ENCODE measurements at places on chromosomes 1 and 21. TPM values are rescaled to one million over a fixed set of nuclear protein-coding genes. Genes with fewer than 3 reads are reported as not detected.

DNA sequence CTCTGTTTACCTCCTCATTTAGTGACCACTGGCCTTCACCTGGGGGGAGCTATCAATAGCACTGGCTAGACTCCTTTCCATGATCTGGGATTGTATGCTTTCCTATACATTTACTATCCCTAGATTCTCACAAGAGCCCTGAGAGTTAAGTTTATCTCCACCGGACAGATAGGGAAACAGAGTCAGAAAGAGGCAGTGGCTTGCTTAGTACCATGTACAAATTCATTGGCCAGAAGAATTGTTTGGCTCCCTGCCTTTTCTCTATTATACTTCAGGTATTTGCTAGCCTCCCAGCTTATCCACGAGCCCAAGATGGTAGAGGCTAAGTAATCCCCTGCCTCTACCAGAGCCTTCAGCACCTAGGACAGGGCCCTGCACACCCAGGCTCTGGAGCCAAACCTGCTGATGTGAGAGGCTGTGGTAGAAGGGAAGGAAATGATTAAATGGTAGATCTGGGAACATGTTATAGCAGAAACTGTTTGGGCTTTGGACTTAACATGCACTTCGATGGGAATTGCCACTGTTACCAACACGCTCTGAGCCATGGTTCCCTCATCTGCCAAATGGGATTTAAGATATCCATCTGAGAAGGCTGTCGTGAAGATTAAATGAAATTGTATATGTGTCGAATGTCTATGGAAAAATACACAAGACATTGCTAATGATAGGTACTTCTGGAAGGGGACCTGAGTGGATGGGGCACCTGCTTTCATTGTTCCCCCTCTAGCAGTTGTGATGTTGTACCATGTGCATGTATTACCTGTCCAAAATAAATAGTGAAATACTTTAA, 3.1 kb upstream of the BLACAT1 start:
- ATAC-seq, result no peak

GRCh38 chr1:168116327-168116799, 20.4 kb downstream of the GPR161 start:
- ATAC-seq, result no peak

GRCh38 chr1:40862008-40862863, at the start of gene CITED4:
Gene CITED4, minus strand, starts transcription at chr1:40862363. Its CDS starts 236 bp downstream, at chr1:40862127.
- peak; percentile 97 for ATAC-seq

DNA sequence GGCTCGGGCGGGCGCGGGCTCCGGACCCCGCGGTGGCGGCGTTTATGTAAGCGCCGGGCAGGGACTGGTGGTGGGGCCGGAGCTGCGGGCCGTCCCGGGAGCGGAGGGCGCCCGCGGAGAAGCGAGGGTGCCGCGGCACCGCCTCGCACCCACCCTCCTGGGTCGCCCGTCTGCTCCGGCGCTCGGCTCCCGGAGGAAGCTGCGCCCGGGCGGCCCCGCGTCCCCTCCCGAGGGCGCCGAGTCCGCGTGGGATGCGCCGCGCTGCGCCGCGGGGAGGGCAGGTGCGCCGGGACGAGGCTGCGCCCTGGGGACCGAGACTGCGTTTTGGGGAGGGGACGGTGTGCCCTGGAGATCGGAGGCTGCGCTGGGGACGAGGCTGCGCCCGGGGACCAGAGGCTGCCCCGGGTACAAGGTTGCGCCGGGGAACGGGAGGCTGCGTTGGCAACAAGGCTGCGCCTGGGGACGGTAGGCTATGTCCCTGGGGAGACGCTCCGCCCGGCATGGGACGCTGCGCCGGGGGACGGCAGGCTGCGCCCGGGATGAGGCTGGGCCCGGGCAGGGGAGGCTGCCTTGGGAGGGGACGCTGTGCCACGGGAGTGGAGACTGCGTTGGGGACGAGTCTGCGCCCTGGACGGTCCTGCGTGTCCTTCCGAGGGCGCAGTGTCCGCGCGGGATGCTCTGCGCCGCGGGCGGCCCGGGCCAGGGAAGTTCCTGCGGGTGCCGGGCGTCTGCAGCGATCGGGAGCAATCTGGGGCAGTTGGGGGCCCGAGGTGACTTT, 627 bp downstream of the ADARB1 start:
- ATAC-seq, result peak; percentile 2

DNA sequence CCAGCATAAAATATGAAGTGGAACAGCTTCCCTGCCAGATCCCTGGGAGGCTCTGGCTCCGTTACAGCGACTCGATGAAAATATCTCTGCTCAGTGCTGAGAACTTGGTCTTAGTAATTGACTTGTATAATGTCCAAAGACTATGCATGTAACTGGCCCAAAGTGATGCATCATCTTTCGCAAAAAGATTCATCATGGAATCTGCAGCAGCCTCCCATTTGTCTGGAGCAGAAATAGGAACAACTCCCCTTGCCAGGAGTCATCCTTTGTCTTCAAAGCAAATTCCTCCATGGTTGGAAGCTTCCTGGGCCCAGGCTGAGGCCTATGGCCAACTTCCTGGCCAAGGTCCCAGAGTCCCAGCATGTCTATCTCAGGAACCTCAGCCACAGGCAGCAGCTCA, 16.9 kb upstream of the SLC6A17 start:
- ATAC-seq, result no peak

- no peak for ATAC-seq
These were observed 1.7 kb downstream of the AKR1A1 start for GRCh38 chr1:45552331-45552730.

DNA sequence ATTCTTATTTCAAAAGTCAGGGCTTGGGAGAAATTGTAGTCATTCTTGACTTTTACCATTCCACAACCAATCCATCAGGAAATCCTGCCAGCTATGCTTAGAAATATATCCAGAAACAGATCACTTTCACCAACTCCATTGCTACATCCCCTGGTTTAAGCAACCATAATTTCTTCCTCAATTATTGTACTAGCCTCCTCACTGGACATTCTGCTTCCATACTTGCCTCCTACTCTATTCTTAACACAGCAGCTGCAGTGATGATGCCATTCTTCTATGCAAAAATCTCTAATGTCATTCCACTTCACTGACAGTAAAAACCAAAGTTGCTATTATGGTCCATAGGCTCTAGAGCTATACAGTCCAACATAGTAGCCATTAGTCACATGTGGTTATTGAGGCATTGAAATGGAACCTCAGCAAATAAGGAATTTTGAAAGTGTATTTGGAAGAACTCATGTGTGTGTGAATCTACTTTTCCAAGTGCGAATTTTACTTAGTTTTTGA, 110.7 kb upstream of the KIAA0040 start:
- no peak for ATAC-seq

DNA sequence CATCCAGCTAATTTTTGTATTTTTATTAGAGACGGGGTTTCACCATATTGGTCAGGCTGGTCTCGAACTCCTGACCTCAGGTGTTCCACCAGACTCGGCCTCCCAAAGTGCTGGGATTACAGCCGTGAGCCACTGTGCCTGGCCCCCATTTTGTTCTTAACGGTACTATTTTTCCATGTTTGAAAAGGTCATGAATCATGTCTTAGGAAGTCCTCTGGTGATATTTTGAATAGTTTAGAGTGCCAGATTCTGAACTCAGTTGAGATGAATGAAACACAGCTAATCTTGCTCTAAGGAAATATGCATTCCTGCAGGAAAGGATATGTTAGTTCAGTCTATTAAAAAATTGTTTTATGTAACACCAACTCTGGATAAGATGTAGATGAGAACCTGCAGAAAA, 62.6 kb upstream of the ATP2B4 start:
- ATAC-seq, result peak; percentile 78

GRCh38 chr1:158809862-158810261, 21.3 kb upstream of the MNDA start:
- ATAC-seq, result no peak

- ATAC-seq, result peak; percentile 90
These were observed 987 bp upstream of the CDCP2 start for GRCh38 chr1:54153535-54154439.

DNA sequence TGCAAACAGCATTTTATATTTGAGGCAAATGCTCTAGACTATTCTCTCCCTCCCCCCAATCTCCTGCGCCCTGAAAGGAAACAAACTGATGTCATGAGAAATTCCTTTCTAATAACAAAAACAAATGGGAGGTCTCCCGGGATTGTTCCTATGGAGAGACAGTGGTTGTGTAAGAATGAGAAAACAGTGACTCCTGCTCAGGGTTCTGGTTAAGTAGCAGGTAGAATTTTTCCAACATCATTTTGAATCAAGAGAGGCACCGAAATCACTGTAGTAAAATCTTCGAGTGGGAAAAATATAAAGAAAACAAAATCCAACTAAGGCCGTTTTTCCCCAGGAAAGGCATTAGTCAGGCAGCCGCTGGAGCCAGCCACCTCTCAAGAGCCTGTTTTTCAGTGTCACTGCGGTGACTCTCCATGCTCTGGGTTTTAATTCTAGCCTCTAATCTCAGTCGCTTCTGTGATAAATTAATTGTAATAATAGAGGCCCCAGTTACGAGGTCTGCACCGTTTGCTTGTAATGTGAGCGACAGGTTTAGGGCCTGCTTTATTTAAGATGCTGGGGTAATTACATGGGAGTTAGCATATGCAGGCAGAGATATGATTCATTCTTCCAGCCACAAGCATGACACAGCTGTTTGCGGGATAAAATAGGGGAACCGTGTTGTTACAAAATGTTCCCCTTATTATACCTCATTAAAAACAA, 80.3 kb downstream of the RNF220 start:
- peak; percentile 75 for ATAC-seq

GRCh38 chr1:31667065-31667785, 22.5 kb upstream of the PEF1 start:
- no peak for ATAC-seq

Gene CLCA4
- 2.6 TPM for total RNA-seq

Gene GJC2
- total RNA-seq, result 5.1 TPM

Gene CLDN19
- not detected for total RNA-seq

Gene SAMSN1
- total RNA-seq, result 3.3 TPM

Gene TPTE
- not detected for total RNA-seq

Gene CLDN17
- not detected for total RNA-seq

Gene TBX19
- 2.8 TPM for total RNA-seq

Gene LCE1E
- total RNA-seq, result not detected

Gene DDI2
- total RNA-seq, result 14.3 TPM

Gene TNFRSF8
- total RNA-seq, result 4.2 TPM
